ENCODE measurements at places on chromosomes 1 and 21.

GRCh38 chr1:99554727-99555126 lies 91.2 kb upstream of the PALMD start:
- no peak for DNase-seq

DNA sequence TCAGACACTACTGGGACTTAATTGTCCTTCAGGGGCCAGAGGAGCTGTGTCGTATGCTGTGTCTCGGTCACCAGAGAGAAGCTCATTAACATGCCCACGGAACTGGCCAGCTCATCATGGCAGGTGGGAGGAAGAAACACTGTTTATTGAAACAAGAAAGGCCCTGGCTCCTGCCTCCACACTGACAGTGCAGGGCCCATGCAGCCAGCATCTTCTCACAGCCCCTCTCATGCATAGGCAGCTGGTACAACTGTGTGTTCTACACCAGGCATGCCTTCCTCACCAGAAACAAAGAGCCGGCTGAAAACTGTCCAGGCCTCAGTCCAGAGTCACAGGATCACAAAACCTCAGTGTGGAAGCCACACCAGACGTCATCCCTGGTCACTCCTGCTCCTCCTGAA lies 106.0 kb downstream of the UBE2U start:
- DNase-seq, result no peak

DNA sequence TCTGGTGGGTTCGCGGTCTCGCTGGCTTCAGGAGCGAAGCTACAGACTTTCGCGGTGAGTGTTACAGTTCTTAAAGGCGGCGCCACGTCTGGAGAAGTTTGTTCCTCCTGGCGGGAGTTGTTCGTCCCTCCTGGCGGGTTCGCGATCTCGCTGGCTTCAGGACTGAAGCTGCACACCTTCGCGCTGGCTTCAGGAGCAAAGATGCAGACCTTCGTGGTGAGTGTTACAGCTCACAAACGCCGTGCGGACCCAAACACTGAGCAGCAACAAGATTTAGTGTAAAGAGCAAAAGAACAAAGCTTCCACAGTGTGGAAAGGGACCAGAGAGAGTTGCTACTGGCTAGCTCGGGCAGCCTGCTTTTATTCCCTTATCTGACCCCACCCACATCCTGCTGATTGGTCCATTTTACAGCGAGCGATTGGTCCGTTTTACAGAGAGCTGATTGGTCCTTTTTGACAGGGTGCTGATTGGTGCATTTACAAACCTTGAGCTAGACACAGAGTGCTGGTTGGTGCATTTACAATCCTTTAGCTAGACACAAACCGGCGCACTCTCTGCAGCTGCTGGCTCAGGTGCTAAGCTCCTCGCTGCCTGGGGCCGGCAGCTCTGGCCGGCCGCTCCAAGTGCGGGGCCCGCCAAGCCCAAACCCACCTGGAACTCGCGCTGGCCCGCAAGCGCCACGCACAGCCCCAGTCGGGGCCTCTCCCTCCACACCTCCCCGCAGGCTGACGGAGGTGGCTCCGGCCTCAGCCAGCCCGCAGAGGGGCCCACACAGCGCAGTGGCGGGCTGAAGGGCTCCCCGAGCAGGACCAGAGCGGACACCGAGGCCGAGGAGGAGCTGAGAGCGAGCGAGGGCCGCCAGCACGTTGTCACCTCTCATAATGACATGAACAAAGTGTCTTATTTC lies 172.8 kb upstream of the KCTD3 start:
- DNase-seq, result no peak

DNA sequence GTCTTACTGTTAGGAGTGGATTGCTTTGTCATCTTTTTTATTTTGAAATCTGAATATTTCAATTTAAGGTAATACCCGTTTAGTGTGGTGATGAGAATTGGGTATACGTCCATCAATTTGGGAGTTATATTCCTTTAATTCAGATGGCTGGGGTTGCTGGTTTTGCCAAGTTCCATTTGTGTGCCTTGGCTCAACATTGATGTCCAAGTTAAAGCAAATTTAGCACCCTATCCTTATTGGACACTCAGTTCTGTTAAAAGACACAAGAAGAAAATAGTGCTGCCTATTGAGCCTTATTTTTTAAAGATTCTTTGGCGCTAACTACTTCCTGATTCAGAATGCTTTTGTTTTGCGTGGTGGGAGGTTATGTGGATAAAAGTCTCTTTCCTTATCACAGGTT lies 40.6 kb downstream of the CAMTA1 start:
- no peak for DNase-seq

DNA sequence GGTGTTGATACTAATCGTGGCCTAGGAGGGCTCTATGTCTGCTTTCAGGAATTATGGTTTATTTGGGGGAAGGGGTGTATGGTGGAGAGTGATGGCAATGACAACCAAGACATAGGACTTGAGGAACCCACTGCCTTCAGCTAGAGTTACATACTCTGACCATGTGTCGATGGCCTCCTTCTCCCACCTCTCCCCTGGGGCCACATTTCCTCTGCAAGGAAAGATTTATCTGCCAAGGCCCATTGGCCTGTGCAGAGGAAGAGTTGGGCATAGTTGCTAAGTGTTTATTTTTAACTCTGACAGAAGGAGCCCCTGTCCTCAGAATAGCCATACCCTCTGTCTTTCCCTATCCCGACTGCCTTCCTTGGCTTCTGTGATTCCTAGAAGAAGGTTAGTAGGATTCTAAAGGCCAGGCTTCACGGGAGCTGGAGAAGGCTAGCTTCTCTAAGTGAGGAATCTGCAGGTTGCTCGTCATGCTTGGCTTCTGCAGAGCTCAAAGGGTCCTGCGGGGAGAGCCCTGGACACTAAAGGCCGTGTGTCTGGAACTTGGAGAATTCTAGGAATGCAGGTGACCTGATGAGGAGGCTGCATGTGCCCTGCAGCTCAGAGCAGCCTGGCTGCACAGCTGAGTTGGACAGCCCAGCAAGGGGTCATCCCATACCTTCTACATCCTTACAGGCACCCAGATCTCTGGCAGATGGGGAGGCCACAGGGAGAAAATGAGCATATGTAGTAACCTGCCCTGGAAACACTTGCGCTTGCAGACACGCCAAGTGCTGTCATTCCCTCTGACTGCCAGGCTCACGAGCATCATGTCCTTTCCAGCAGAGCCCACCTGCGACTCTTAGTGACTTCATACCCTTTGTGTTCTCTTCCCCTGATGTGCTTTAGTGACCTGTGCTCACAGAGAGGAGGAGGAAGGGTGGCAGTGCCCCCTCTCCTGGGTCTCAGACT lies 9.7 kb downstream of the MAPKAPK2 start:
- no peak for DNase-seq

DNA sequence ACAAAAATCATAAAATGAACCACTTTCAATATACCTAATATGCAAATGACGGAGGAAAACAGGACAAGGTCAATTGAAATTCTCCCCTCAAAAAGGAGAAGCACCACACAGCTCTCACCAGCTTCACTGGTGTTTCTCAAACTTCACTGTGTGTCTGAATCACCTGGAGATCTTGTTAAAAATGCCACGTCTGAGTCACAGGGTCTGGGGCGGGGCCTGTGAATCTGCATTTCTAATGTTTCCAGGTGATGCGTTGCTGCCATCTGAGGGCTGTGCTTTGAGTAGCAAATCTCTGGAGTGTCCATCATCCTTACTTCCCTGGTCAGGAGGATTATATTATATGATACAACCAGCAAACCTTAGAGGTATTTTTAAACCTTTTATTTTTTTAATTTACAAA lies 9.0 kb downstream of the CLDN19 start:
- DNase-seq, result peak; percentile 42

- no peak for DNase-seq
These were observed 74.7 kb upstream of the CLDN14 start for GRCh38 chr21:36554411-36555157.

DNA sequence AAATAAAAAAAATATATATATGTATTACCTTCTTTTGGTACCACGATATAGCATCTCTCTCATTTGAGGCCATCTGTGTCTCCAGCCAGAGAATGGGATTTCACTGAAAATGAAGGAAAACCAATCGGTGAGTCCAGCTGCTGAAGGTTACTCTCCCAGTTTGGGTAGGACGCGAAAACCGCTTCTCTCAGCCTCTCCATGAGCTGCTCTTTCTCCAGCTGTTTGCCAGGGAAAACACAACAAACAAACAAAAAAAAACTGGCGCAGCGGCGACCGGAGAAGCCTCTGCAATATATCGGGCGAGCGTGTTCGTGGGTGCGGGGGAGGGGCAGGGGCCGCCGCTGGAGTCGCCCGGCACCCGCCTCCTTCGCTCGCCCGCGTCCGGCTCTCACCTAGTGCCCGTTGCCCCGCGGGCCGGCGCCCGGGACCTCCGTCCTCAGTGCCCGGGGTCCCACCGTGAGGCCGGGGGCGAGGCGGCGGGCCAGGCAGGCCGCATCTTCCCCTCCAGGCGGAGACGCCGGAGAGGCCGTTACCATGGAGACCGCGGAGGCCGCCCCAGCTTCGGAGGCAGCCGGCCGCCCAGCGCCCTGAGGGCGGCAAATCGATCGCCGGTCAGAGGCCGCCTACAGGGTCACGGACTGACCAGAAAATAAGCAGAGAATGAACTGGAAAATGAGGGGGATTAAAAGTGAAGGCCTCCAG lies 504 bp downstream of the PHTF1 start:
- DNase-seq, result peak; percentile 35

DNA sequence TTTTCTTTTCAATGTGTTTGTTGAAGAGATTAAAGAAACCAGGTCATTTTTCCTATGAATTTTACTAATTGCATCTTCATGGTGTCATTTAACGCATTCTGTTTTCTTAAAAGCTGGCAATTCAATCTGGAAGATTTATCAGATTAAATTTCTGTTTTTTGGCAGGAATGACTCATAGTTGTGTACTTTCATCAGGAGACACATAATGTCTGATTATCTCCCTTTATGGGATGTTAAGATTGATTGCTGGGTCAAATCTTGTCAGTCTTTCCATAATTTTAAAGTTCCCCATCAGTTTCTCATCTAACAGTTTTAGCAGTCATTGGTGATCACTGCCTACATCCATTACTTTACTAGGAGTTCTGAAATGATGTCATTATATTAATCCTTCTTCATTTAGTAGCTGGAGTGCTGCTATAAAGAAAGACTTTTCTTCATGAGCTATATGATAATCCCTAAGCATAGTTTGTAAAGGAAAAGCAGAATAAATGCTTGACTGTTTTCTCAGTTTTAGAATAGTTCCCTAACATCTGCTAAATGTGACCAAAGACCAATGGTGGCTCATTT lies 72.8 kb upstream of the MAP10 start:
- no peak for DNase-seq

DNA sequence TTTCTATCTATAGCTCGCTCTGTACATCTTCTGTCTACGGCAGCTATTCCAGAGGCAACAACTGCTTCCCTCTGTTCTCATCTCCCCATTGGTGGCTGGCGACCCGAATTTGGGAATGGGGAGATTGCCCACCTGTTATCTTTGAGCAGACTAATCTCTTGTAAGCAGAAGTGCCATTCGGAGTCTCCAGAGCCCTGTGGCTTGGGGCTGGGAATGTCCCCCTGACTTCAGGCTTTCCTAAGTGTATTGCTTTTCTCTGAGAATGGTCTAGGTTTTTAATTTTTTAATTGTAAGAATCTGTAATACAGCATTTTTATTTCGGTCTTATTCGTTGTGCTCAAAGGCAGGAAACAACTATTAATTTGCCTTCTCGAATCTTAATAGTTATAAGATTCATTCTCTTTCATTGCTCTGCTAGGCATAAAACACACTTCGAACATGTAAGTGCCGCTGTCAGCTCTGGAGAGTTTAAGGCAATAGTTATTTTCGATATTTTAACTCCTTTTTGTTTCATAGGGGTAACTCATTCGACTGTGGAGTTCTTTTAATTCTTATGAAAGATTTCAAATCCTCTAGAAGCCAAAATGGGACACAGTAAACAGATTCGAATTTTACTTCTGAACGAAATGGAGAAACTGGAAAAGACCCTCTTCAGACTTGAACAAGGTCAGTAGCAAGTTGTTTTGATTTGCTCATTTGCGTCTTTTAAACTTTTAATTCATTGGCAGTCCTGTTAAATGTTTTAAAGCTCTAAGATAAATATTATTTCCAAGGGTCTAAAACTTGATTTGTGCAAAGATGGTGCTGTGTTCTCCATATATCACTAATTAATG lies 514 bp downstream of the AGL start:
- no peak for DNase-seq

DNA sequence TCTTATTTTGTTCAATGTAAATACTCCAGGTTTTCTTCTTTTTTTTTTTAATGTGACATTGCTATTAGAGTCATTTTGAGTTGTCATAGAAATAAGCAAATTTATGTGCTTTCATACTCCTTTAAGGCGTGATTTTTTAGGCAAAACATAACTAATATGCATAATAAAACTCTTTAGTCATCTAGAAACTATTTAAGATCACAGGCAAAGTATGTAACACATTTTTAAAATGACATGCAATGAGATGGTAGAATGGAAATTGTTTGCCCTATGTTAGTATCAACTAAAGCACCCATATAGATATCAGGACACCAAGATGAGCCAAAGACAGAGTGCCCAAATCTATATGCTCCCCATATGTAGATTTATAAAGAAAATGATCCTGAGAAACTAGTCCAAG lies 41.5 kb upstream of the SGIP1 start:
- no peak for DNase-seq

DNA sequence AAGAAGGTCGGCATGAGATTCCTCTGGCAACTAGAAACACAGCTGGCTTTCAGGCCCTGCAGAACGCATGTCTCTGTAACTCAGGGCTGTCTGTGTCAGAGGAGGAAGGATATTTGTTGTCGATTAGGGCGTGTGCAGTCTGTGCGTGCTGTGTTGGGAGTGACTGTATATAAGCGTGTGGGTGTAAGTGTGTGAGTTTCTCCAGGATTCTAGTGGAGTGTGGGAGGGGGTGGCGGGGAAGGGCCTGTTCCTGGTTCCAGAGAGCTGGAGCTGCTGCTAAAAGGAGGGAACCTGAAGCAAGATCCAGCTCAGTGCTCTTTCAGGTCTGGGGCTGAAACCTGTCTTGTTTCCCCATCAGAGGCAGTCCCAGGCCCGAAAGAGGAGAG lies 74.3 kb downstream of the SLC16A1 start:
- no peak for DNase-seq

DNA sequence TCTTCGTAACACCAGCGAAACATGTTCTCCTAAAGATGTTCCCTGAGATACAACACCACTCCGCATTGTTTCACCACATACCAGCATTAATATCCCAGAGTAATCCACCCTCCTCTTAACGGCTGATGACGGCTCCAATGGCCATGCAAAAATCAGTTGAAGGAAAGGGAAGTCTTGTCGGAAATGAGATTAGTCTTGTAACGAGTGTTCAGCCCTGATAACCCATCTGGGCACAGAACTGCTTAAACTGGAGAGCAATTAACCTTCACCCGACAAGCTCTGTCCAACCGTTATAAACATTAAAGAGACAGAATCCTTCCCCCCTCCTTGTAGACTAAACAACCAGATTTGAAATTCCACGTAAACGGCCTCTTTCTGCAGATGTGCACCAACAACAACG lies 21.9 kb downstream of the ERG start:
- no peak for DNase-seq

GRCh38 chr1:23395154-23395724 lies 25.6 kb upstream of the ZNF436 start:
- DNase-seq, result no peak
